ENCODE measurements at places on chromosomes 7 and 10.
A peak's percentile ranks its signal among the peaks of the same experiment; 100 is the strongest.

- H3K36me3 ChIP-seq = no peaks in the 10 kb centered on the region
- H3K4me3 ChIP-seq = no peak overlapping the region
- DNase-seq = no peak
- no peak overlapping the region for H3K27ac ChIP-seq
- H3K27me3 ChIP-seq = peaks cover 2% of the 10 kb centered on the region
These were observed 135.8 kb downstream of the PLCE1 start for GRCh38 chr10:94129393-94130130.

GRCh38 chr10:86281396-86281795 lies 85.2 kb downstream of the GRID1 start:
- no peak overlapping the region for H3K27ac ChIP-seq
- H3K4me1 ChIP-seq = no peaks in the 10 kb centered on the region
- H3K36me3 ChIP-seq = no peaks in the 10 kb centered on the region
- peaks cover 10% of the 10 kb centered on the region for H3K27me3 ChIP-seq

GRCh38 chr7:44162785-44163395 lies 21.8 kb upstream of the MYL7 start:
- H3K36me3 ChIP-seq = no peaks in the 10 kb centered on the region
- peaks cover 4% of the 10 kb centered on the region for H3K4me1 ChIP-seq
- no peak for DNase-seq
- no peak overlapping the region for H3K4me3 ChIP-seq

GRCh38 chr7:151792086-151792485 lies 84.8 kb downstream of the PRKAG2 start:
- no peak overlapping the region for H3K4me3 ChIP-seq
- no peak overlapping the region for H3K27ac ChIP-seq
- H3K4me1 ChIP-seq = peaks cover 18% of the 10 kb centered on the region
- H3K27me3 ChIP-seq = no peaks in the 10 kb centered on the region
- DNase-seq = no peak

DNA sequence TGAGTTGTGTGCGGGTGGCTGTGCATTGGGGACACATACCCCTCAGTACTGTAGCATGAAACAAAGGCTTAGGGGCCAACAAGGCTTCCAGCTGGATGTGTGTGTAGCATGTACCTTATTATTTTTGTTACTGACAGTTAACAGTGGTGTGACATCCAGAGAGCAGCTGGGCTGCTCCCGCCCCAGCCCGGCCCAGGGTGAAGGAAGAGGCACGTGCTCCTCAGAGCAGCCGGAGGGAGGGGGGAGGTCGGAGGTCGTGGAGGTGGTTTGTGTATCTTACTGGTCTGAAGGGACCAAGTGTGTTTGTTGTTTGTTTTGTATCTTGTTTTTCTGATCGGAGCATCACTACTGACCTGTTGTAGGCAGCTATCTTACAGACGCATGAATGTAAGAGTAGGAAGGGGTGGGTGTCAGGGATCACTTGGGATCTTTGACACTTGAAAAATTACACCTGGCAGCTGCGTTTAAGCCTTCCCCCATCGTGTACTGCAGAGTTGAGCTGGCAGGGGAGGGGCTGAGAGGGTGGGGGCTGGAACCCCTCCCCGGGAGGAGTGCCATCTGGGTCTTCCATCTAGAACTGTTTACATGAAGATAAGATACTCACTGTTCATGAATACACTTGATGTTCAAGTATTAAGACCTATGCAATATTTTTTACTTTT lies 1.8 kb downstream of the DDIT4 start:
- peak overlapping the region; percentile 98 for H3K4me3 ChIP-seq
- H3K4me1 ChIP-seq = peaks cover 62% of the 10 kb centered on the region
- peak overlapping the region; percentile 96 for H3K27ac ChIP-seq
- H3K36me3 ChIP-seq = peaks cover 32% of the 10 kb centered on the region

DNA sequence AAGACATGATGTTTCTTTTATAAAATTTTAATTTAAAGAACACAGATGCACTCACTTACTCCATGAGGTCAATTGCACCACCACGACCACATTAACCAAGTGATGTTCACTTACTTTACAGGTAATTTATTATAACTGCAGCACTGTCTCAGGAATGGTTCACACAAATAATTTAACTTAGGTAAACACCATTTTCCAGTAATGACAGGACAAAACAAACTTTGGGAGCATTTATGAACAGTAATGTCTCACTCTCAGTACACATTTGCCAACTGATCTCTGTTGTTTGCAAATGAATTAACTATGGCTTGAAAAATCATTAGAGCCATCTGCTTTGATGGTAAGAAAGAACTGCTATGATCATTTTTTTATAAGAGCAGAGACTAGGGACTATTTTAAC lies 150.4 kb downstream of the ETV1 start:
- H3K4me1 ChIP-seq = no peaks in the 10 kb centered on the region
- no peak for DNase-seq
- H3K36me3 ChIP-seq = no peaks in the 10 kb centered on the region
- H3K27ac ChIP-seq = no peak overlapping the region

DNA sequence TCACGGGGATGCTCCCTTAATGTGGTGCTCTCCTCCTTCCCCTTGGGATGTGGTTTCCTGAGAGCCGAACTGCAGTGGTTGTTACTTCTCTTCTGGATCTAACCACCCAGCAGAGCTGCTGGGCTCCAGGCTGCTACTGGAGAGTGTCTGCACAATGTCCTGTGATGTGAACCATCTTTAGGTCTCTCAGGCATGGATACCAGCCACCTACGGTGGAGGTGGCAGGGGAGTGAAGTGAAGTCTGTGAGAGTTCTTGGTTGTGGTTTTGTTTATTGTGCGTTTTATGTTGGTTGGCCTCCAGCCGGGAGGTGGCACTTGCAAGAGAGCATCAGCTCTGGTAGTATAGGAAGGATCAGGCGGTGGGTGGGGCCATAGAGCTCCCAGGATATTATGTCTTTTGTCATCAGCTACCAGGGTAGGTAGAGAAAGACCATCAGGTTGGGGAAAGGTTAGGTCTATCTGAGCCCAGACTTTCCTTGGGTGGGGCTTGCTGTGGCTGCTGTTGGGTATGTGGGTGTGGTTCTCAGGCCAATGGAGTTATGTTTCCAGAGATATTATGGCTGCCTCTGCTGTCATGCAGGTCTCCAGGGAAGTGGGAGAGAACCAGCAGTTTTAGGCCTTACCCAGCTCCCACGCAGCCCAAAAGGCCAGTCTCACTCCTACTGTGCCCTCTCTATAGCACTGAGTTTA lies 87.9 kb downstream of the KIF20B start:
- DNase-seq = no peak
- H3K4me1 ChIP-seq = peaks cover 12% of the 10 kb centered on the region
- H3K4me3 ChIP-seq = no peak overlapping the region
- peaks cover 2% of the 10 kb centered on the region for H3K36me3 ChIP-seq
- peaks cover 10% of the 10 kb centered on the region for H3K27me3 ChIP-seq

DNA sequence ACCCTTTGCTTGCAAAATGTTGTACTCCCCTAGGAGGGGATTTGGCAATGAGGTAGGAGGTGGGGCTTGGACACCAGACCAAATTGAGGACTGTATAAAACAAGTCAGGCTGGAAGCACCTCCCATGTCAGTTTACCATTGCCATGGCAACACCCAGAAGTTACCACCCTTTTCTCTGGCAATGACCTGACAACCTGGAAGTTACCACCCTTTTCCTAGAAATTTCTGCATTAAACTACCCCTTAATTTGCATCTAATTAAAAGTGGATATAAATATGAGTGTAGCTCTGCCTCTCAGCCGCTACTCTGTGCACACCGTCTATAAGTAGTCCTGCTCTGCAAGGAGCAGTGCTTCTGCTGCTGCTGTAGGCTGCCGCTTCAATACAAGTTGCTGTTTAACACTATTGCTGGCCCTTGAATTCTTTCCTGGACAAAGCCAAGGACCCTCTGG lies 7.8 kb upstream of the BLNK start:
- no peaks in the 10 kb centered on the region for H3K4me1 ChIP-seq
- H3K36me3 ChIP-seq = no peaks in the 10 kb centered on the region
- no peak overlapping the region for H3K4me3 ChIP-seq

GRCh38 chr10:96758423-96758822 lies 38.1 kb upstream of the PIK3AP1 start:
- peaks cover 10% of the 10 kb centered on the region for H3K27me3 ChIP-seq
- no peak overlapping the region for H3K4me3 ChIP-seq
- no peaks in the 10 kb centered on the region for H3K36me3 ChIP-seq
- no peak for DNase-seq
- H3K4me1 ChIP-seq = peaks cover 3% of the 10 kb centered on the region
- H3K27ac ChIP-seq = no peak overlapping the region

GRCh38 chr7:98913612-98914011 lies 35.3 kb downstream of the TRRAP start:
- H3K4me3 ChIP-seq = no peak overlapping the region
- DNase-seq = no peak
- H3K4me1 ChIP-seq = no peaks in the 10 kb centered on the region
- no peak overlapping the region for H3K27ac ChIP-seq

GRCh38 chr10:97532935-97533671 lies 34.4 kb downstream of the UBTD1 start:
- no peaks in the 10 kb centered on the region for H3K36me3 ChIP-seq
- no peak for DNase-seq
- no peak overlapping the region for H3K4me3 ChIP-seq
- no peak overlapping the region for H3K27ac ChIP-seq
- H3K4me1 ChIP-seq = no peaks in the 10 kb centered on the region
- no peaks in the 10 kb centered on the region for H3K27me3 ChIP-seq

- no peak overlapping the region for H3K4me3 ChIP-seq
- peaks cover 47% of the 10 kb centered on the region for H3K36me3 ChIP-seq
- H3K4me1 ChIP-seq = peaks cover 55% of the 10 kb centered on the region
- DNase-seq = no peak
- H3K27me3 ChIP-seq = no peaks in the 10 kb centered on the region
These were observed 7.8 kb upstream of the LRRC27 start for GRCh38 chr10:132324186-132324585.

DNA sequence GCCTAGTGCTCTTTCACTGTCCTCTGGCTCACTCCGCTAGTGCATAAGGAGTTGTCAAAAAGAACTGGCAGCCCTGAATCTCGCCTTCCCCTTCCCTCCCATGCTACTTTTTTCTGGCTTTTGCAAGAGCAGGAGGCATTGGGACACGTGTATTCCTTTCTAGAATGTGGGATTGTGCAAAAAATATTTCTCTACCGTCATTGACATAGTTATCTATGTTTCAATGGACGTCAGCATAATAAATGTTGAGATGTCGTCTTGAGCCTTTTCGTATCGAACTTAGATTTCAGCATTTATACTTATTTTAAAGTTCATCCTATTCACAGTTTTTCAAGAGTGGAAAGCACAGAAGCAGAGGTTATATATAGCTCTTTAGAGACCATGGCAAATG lies 727 bp downstream of the ING3 start:
- H3K36me3 ChIP-seq = peaks cover 19% of the 10 kb centered on the region
- H3K4me3 ChIP-seq = peak overlapping the region; percentile 88
- H3K27ac ChIP-seq = peak overlapping the region; percentile 99
- H3K4me1 ChIP-seq = peaks cover 27% of the 10 kb centered on the region
- DNase-seq = no peak
- H3K27me3 ChIP-seq = peaks cover 1% of the 10 kb centered on the region

- DNase-seq = no peak
- no peaks in the 10 kb centered on the region for H3K36me3 ChIP-seq
- H3K4me1 ChIP-seq = peaks cover 34% of the 10 kb centered on the region
- H3K27ac ChIP-seq = no peak overlapping the region
- no peak overlapping the region for H3K4me3 ChIP-seq
These were observed 4.4 kb downstream of the SEMA3A start for GRCh38 chr7:84190016-84190705.

GRCh38 chr10:1377231-1377630 lies 321.0 kb downstream of the WDR37 start:
- H3K27ac ChIP-seq = no peak overlapping the region
- no peak overlapping the region for H3K4me3 ChIP-seq
- H3K36me3 ChIP-seq = no peaks in the 10 kb centered on the region
- DNase-seq = no peak
- H3K4me1 ChIP-seq = no peaks in the 10 kb centered on the region

- H3K27ac ChIP-seq = no peak overlapping the region
- no peak overlapping the region for H3K4me3 ChIP-seq
- no peaks in the 10 kb centered on the region for H3K36me3 ChIP-seq
- H3K4me1 ChIP-seq = no peaks in the 10 kb centered on the region
These were observed 305.1 kb upstream of the IMMP2L start for GRCh38 chr7:111867348-111867931.

GRCh38 chr10:114308531-114309363 lies 69.7 kb downstream of the VWA2 start:
- H3K27me3 ChIP-seq = peaks cover 5% of the 10 kb centered on the region
- DNase-seq = no peak
- H3K36me3 ChIP-seq = no peaks in the 10 kb centered on the region
- no peak overlapping the region for H3K4me3 ChIP-seq
- H3K27ac ChIP-seq = no peak overlapping the region

DNA sequence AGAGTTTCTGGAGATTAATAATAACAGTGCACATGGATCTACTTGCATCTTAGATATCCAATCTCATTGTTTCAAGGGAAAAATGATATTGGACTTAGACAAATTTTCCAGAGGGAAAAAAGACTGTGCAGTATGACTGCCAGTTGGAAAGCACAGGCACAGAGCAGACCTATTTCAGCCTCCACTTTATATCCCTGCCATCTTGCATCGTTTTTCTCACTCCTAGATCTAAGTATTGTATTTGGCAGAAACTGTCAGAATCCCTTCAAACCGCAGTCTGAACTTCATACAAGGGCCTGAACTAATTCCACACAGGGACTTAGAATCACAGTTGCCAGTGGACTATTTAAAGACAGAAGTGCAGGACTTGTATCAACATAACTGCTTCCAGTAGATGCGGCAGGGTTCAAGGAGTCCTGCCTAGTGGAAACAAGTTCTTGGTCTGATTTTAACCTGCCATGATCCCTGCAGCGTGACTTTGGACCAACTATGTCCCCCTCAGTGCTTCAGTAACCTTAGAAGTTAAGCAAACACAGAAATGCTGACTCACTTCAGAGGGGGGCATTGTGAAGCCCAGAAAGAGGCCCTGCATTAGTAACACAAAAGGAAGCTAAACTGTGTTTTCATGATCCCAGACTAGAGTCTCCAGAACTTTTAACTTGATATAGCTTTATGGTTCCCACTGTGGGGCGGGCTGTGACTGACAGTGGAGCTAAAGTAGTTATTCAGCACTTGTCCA lies 95.7 kb upstream of the PALS2 start:
- no peaks in the 10 kb centered on the region for H3K27me3 ChIP-seq
- no peak overlapping the region for H3K4me3 ChIP-seq
- no peaks in the 10 kb centered on the region for H3K36me3 ChIP-seq
- H3K27ac ChIP-seq = no peak overlapping the region

DNA sequence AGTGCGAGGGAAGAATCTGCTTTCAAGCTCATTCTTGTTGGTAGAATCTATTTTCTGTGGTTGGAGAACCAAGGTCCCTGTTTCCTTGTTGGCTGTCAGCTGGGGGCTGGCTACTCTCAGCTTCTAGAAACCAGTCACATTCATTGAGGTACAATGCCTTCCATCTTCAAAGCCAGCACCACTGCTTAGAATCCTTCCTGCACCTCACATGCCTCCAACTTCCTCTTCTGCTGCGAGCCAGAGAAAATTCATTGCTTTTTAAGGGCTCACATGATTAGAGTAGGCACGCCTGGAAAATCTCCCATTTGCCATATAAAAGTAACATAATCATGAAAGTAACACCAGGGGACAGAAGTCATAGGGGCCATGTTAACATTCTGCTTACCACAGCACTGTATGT lies 28.7 kb downstream of the TES start:
- peaks cover 51% of the 10 kb centered on the region for H3K36me3 ChIP-seq
- H3K4me3 ChIP-seq = no peak overlapping the region
- H3K27ac ChIP-seq = no peak overlapping the region
- H3K4me1 ChIP-seq = peaks cover 34% of the 10 kb centered on the region
- DNase-seq = no peak
- no peaks in the 10 kb centered on the region for H3K27me3 ChIP-seq

All from activated CD4-positive, alpha-beta T cell treated with anti-CD3 and anti-CD28 coated beads, Interleukin-2, amount 10 ng/mL, durations not matched to agents 7 days and 5 days (primary cell).